Neural crest cell (in vitro differentiated cells): ENCODE measurements at places on chromosomes 2 and 18. TPM values are rescaled to one million over a fixed set of nuclear protein-coding genes. Genes with fewer than 3 reads are reported as not detected.

Gene KLF11
- 8.2 and 8.5 TPM in 2 replicates for total RNA-seq

Gene LYPD1
- 15.1 and 17.4 TPM in 2 replicates for total RNA-seq

Gene FAM124B
- total RNA-seq = not detected in 2 replicates

Gene KCNG2
- total RNA-seq = not detected in 2 replicates

- DNase-seq = no peak
These were observed 161.4 kb downstream of the RPIA start for GRCh38 chr2:88852753-88853402.

DNA sequence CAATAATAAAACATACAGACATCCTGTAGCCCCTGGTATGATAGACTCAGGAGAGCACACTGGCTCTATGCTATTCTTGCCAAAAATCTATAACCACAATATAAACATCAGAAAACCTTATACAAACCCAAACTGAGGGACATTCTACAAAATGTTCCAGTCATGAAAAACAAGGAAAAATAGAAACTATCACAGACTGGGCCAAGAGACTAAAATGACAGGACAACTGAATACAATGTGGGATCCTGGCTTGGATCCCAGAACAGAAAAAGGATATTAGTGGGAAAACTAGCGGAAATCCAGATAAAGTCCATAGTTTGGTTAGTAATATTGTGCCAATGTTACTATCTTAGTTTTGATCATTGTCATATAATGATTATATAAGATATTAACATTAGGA is 29.6 kb upstream of the EPAS1 start:
- no peak for DNase-seq

DNA sequence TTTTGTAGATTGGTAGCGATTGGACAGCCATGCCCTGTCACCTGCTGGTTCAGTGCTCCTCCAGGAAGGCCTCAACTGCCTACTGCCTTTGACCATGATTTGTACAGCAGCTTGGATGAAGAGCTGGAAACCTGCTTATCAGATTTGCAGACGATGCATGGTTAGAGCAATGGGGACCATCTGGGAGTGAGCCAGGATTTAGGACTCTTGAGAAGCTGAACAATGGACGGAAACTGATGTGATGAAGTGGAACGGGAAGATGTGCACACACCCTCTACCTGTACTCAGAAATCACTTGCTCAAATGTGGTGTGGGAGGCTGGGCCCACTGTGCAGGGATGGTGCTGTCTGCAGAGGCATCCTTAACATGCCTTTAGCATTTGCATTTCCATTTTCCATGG is 57.2 kb downstream of the NCK2 start:
- DNase-seq = no peak
